ENCODE measurements at places on chromosomes 1 and 21. TPM values are rescaled to one million over a fixed set of nuclear protein-coding genes. Genes with fewer than 3 reads are reported as not detected.

The FTCD gene
- not detected for total RNA-seq

The CDC73 gene
- total RNA-seq: 51.1 TPM

The PPIAL4G gene
- total RNA-seq: not detected

The DCST1 gene
- total RNA-seq: not detected

The SCMH1 gene
- total RNA-seq: 93.0 TPM

The PTPN22 gene
- not detected for total RNA-seq

The KCNK1 gene
- total RNA-seq: 8.3 TPM

The CRP gene
- total RNA-seq: not detected

DNA sequence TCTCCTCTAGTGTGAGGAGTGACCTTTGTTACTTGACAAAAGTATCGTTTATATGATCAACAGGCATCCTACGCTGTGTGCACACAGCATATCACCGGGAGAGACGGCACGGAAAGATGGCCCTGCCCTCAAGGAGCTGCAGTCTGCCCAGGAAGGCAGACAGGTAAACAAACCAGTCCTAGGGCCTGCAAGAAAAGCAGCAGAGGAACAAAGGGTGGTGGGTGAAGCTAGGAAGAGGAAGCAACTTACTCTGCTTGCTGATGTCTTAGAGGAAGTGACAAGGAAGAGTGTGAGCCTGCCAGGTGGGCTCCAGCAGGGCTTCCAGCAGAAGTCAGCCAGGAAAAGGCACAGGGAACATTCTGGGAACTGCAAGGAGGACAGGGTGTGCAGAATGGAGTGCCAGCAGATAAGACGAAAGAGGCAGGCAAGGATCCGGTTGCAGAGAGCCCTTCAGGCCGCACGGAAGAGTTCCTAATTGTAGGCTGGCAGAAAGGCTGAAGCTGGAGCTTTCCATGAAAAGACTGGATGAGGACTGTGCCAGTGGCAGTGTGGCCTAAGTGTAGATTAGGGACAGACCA lies 106.7 kb downstream of the SLC45A1 start:
- H3K4me1 ChIP-seq: peaks cover 47% of the 10 kb centered on the region
- H3K36me3 ChIP-seq: no peaks in the 10 kb centered on the region
- peak overlapping the region; percentile 99 for H3K27ac ChIP-seq
- H3K27me3 ChIP-seq: no peaks in the 10 kb centered on the region

GRCh38 chr1:37752583-37753471 lies 12.1 kb downstream of the EPHA10 start:
- H3K4me3 ChIP-seq: no peak overlapping the region
- peak; percentile 20 for DNase-seq
- no peaks in the 10 kb centered on the region for H3K36me3 ChIP-seq

GRCh38 chr1:171486048-171486519 lies 754 bp downstream of the PRRC2C start:
- H3K27me3 ChIP-seq: no peaks in the 10 kb centered on the region
- peaks cover 23% of the 10 kb centered on the region for H3K4me1 ChIP-seq
- peak overlapping the region; percentile 99 for H3K27ac ChIP-seq
- DNase-seq: peak; percentile 35
- no peaks in the 10 kb centered on the region for H3K36me3 ChIP-seq

GRCh38 chr1:8987881-8988617 lies 38.2 kb downstream of the SLC2A7 start:
- no peaks in the 10 kb centered on the region for H3K27me3 ChIP-seq
- H3K4me1 ChIP-seq: peaks cover 12% of the 10 kb centered on the region
- peak overlapping the region; percentile 24 for H3K27ac ChIP-seq
- DNase-seq: peak; percentile 54
- H3K36me3 ChIP-seq: no peaks in the 10 kb centered on the region

- no peaks in the 10 kb centered on the region for H3K36me3 ChIP-seq
- H3K4me3 ChIP-seq: no peak overlapping the region
- no peak overlapping the region for H3K27ac ChIP-seq
- no peaks in the 10 kb centered on the region for H3K4me1 ChIP-seq
- H3K27me3 ChIP-seq: no peaks in the 10 kb centered on the region
Measured at GRCh38 chr1:64059556-64059955, 143.9 kb upstream of the UBE2U start.

GRCh38 chr1:30460661-30461060 lies 262.7 kb downstream of the MATN1 start:
- no peaks in the 10 kb centered on the region for H3K4me1 ChIP-seq
- no peak overlapping the region for H3K27ac ChIP-seq
- DNase-seq: no peak

GRCh38 chr1:206693029-206693428 lies 8.3 kb downstream of the MAPKAPK2 start:
- H3K4me1 ChIP-seq: peaks cover 57% of the 10 kb centered on the region
- H3K4me3 ChIP-seq: no peak overlapping the region
- DNase-seq: peak; percentile 91

DNA sequence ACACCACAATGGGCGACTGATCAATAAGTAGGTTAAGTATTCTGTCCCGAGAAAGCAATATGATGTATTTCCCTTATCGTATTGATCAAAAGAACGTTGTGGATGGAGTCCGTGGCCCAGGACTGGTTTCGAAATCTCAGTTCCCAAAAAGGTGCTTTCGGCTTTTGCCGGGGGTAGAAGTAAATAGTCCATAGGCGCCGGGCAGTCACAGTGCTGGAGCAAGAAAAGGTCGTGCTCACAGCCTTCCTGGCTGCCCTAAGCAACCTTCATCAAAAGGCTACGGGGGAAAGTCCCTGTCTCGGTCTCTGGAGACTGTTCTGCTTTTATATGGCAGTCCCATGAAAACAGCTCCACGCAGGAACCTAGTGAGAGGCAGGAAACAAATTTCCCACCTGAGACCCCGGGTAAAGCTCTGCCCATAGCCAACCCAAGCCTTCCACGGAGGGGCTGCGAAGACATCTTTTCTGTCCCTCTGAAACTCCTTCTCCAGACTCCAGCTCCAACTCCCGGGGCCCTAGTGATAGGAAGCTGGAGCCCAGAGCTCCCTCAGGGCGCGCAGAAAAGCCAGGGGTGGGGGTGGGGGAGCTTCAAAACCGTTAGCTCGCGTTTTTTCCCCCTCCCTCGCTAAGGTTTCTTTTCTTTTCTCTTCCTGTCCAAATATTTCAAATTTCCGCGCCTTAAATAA lies 7.0 kb downstream of the CDKN2C start:
- H3K4me1 ChIP-seq: no peaks in the 10 kb centered on the region
- peak; percentile 15 for DNase-seq
- H3K27me3 ChIP-seq: no peaks in the 10 kb centered on the region
- H3K27ac ChIP-seq: peak overlapping the region; percentile 90
- no peaks in the 10 kb centered on the region for H3K36me3 ChIP-seq

DNA sequence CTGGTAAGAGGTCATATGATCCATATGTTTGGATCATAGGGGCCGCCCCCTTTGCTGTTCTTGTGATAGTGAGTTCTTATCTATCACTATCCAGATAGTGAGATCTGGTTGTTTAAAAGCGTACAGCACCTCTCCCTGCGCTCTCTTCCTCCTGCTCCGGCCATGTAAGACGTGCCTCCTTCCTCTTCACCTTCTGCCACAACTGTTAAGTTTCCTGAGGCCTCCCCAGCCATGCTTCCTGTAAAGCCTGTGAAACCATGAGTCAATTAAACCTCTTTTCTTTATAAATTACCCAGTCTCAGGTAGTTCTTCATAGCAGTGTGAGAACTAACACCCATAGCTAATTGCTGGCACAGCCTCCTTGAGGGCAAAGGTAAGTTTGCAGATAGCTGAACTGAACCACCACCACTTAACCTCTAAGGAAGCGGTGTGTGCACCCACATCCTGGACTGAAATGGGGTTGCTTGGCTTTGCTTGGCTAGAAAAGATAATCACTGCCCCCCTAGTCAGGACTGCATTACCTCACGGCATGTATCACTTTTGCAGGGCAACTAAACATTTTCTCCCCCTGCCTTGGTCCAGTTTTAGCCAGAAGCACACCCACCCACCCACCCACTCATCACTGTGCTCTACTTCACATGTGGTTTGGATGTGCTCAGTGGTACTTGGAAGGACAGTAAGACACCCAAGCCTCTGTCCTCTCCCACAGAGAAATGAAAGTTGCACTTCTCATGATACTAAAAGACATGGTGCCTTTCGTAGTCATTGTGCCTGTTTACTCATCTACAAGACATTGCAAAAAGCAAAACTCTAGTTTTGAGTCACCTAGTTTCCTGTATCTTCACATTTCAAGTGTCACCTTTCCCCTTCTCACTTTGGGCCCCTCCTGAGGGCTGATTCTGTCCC lies 23.1 kb upstream of the PTAFR start:
- no peak overlapping the region for H3K4me3 ChIP-seq
- H3K4me1 ChIP-seq: peaks cover 12% of the 10 kb centered on the region
- H3K27ac ChIP-seq: no peak overlapping the region
- H3K27me3 ChIP-seq: no peaks in the 10 kb centered on the region
- DNase-seq: no peak

DNA sequence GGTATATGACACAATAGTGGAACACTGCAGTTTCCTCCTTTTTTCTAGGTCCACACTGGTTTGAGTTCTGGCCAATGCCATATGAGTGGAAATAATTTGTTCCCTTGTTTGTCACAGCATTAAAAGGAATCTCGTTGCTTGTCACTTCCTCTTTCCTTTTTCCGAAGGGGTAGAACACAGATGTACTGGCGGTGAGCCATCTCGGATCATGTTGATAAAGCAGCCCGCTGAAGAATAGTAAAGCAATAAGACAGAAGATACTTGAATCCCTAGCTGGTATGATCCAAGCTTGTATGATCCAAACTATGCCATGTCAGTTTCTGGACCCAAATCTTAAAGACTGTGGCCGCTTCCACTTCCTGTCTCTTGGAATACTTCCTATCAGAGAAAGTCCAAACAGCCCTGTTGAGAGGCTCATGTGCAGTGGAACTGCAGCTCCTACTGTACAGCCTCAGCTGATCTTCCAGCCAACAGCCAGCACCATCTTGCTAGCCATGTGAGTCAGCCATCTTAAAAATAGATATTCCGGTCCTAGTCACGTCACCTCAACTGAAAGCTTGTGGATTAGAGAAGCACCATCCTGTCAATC lies 40.3 kb downstream of the CFHR5 start:
- H3K4me1 ChIP-seq: no peaks in the 10 kb centered on the region
- no peak overlapping the region for H3K27ac ChIP-seq
- no peaks in the 10 kb centered on the region for H3K27me3 ChIP-seq
- H3K4me3 ChIP-seq: no peak overlapping the region
